T-helper 2 cell treated with Interferon-gamma antibody and Interleukin-4, amounts not matched to agents 5 μg/mL and 100 μg/mL, for 36 hours (primary cell): ENCODE measurements at places on chromosomes 12 and 14.

DNA sequence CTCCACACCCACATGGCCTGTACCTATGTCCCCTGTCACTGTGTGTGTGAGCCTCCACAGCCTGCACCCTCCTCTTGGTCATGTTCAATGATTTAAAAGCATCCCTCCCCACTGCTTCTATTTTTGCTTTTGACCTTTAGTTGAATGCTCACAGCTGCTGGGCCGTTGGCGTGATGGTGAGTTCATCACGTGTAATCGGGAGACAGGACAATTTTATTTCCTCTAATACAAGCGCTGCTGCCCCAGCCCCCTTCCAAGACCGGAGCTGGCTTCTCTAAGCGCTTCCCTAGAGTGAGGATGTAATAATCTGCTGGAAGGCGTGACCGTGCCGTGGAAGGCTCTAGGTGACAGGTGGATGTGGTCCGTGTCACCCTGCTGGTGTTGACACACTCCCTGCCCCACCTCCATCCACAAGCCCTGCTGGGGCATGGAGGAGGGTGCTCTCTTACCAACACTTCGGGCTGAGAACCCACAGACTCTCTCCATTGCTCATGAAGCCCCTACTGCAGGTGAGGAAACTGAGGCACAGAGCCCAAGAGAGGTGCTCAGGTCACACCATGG lies 25.4 kb downstream of the CCDC85C start:
- DNase-seq, result no peak
- no peaks in the 10 kb centered on the region for H3K27me3 ChIP-seq
- no peak overlapping the region for H3K4me3 ChIP-seq
- no peaks in the 10 kb centered on the region for H3K4me1 ChIP-seq

DNA sequence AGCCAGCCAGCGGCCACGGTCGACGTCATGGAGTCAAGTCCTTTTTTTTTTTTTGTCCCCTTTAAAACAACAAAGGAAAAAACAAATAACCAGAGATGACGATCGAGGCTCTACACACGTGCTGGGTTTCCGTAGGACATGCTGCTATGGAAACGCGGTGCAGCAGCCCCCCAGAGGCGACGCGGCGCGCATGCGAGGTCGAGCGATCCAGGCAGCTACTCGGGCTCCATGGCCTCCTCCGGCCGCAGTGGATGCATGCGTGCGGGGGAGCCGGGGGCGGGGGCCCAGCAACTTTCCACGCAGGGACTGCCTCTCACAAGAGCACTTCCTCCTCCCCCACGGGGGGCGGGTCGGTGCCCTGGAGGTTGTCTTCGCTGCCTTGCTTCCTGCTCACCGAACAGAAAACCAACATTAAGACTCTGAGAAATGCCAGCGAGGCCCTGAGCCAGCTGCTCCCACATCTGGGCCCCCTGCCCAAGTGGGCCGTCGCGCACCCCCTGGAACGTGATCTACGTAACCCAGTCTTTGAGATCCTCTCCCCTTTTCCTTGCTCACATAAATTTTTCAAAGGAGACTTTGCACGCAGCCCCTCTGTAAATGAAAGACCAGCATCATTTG lies 30.7 kb downstream of the P2RX4 start:
- peak overlapping the region; percentile 79 for H3K4me3 ChIP-seq
- peak overlapping the region; percentile 81 for H3K27ac ChIP-seq
- DNase-seq, result peak; percentile 73
- peaks cover 29% of the 10 kb centered on the region for H3K36me3 ChIP-seq

- H3K36me3 ChIP-seq, result no peaks in the 10 kb centered on the region
- no peaks in the 10 kb centered on the region for H3K27me3 ChIP-seq
- no peak overlapping the region for H3K27ac ChIP-seq
Measured at GRCh38 chr14:76264384-76264783, 111.6 kb upstream of the ESRRB start.

GRCh38 chr14:20400965-20401593 lies 12.2 kb downstream of the TEP1 start:
- H3K4me1 ChIP-seq, result peaks cover 18% of the 10 kb centered on the region
- no peak overlapping the region for H3K4me3 ChIP-seq
- peak overlapping the region; percentile 54 for H3K27ac ChIP-seq
- H3K36me3 ChIP-seq, result peaks cover 47% of the 10 kb centered on the region
- DNase-seq, result peak; percentile 11
- no peaks in the 10 kb centered on the region for H3K27me3 ChIP-seq

DNA sequence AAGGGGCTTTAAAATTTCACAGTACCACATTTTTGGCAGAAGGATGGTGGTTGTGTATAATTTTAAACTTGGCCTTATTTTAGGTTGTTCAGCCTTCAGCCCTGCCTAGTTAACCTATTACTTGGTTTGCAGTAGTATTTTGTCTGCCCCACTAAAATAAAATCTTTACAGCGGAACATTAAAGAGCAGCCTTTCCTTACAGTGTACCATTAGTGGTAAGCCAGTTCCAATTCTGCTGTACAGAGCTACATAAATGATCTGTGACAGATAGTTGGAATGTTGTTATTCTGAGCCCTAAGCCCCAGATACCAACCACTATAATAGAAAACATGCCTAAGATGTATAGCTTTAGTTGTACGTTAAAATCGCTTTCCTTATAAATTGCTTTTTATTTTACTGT lies 56.2 kb downstream of the SLC38A6 start:
- H3K4me1 ChIP-seq, result peaks cover 17% of the 10 kb centered on the region
- H3K4me3 ChIP-seq, result no peak overlapping the region
- no peaks in the 10 kb centered on the region for H3K36me3 ChIP-seq
- no peak overlapping the region for H3K27ac ChIP-seq
- DNase-seq, result no peak

DNA sequence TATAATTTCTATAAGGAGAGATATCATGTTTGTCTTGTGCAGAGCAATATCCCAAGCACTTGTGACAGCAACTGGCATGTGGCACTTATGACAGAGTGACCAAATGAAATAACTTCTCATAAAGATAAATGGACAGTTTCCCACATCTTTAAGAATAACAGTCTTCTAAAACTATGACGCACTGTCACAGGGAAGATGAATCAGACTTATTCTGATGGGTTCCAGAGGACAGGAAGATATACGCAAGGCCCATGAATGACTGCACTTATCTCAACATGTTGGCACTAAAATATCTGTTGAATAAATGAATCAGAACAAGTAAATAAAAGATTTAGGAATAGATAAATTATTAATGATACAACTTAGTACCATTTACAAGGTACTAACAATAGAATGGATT lies 465.8 kb upstream of the SYT1 start:
- H3K4me3 ChIP-seq, result no peak overlapping the region
- no peaks in the 10 kb centered on the region for H3K27me3 ChIP-seq
- H3K27ac ChIP-seq, result no peak overlapping the region

GRCh38 chr14:36363704-36364103 lies 43.3 kb upstream of the MBIP start:
- H3K4me1 ChIP-seq, result no peaks in the 10 kb centered on the region
- H3K27ac ChIP-seq, result no peak overlapping the region
- H3K27me3 ChIP-seq, result peaks cover 2% of the 10 kb centered on the region
- no peak overlapping the region for H3K4me3 ChIP-seq
- no peak for DNase-seq

DNA sequence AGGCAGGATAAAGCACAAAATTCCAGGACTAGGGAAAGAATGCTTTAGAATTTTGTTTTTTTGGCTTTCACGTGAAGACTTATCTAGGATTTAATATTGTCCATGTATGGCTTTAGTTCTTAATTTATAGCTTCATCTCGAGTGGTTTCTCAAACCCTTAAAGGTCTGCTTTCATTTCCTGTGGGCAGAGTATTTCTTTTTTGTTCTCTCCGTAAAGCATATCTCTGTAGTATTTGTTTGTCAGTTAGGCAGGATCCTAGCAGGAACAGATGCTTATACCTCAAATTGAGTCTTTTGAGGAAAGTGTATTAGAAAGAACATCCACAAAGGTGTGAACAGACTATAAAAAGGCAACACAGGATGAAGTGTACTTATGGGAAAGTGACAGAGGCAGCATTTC lies 697.1 kb upstream of the SEL1L start:
- no peak for DNase-seq
- H3K27me3 ChIP-seq, result no peaks in the 10 kb centered on the region
- H3K36me3 ChIP-seq, result no peaks in the 10 kb centered on the region
- H3K27ac ChIP-seq, result no peak overlapping the region

- H3K4me1 ChIP-seq, result no peaks in the 10 kb centered on the region
- H3K4me3 ChIP-seq, result no peak overlapping the region
- no peaks in the 10 kb centered on the region for H3K36me3 ChIP-seq
Measured at GRCh38 chr12:102851246-102851645, 65.8 kb downstream of the PAH start.

GRCh38 chr12:70330158-70330557 lies 35.9 kb upstream of the KCNMB4 start:
- peaks cover 13% of the 10 kb centered on the region for H3K4me1 ChIP-seq
- no peaks in the 10 kb centered on the region for H3K27me3 ChIP-seq
- no peak overlapping the region for H3K27ac ChIP-seq
- peaks cover 25% of the 10 kb centered on the region for H3K36me3 ChIP-seq
- no peak for DNase-seq

DNA sequence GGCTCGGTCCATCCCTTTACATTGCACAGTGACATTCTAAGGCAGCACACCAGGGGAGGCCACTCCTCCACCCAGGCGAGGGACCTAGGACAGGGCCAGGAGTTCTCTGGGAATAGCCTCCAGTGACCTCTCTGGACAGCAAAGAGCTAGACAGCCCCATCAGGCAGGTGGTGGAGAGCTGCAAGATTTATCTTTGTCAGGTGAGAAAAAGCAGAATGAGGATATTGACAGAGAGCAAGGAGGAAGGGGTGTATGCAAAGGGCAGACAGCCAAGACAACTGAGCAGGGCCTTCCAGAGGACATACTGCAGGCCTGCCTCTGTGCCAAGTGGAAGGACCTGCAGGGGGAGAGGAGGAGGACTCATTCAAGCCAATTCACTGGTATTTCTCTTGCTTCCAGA lies 112.4 kb upstream of the MAX start:
- peaks cover 5% of the 10 kb centered on the region for H3K36me3 ChIP-seq
- DNase-seq, result no peak

DNA sequence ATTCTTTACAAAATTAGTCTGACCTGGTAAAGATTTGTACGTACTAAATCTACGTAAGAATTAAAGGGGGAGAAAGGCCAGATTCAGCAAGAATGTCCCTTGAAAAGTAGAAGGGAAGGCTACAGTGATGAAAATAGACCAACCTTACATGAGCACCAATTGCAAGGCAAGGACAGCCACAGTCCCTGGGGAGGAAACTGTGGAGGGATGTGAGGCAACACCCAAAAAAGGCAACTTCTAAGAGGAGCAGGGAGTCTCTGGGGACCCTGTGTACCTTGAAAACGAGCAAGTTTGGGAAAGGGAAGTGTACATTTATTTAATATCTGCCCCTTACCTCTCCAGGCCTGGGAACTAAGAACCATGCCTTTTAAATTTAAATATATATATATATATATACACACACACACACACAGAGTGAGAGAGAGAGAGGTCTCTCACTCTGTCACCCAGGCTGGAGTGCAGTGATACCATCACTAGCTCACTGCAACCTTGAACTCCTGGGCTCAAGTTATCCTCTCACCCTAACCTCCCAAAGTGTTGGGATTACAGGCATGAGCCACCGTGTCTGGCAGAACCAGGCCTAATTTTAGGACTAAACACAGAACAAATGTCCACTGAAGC lies 56.4 kb downstream of the TMCC3 start:
- H3K4me1 ChIP-seq, result no peaks in the 10 kb centered on the region
- H3K27ac ChIP-seq, result no peak overlapping the region
- DNase-seq, result no peak
- no peaks in the 10 kb centered on the region for H3K36me3 ChIP-seq

DNA sequence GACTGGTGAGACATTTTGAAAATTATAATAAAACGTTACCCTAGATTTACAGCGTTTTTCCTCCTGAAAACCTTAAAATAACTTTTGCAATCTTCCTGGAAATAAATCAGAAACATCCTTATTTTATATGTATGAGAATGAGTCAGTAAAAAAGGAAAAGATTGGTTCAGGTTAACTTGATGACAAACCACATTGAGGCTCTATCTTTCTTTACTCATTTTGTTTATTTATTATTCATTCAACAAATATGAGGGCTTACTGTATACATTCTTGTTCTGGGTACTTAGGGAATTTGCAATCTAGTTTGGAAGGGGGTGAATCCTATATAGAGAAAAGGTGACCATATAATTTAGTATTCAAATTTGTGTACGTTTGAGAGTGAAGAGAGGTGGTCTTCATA lies 156.6 kb downstream of the UNC79 start:
- H3K27me3 ChIP-seq, result no peaks in the 10 kb centered on the region
- H3K27ac ChIP-seq, result no peak overlapping the region
- DNase-seq, result no peak
- H3K36me3 ChIP-seq, result no peaks in the 10 kb centered on the region
- no peaks in the 10 kb centered on the region for H3K4me1 ChIP-seq
- no peak overlapping the region for H3K4me3 ChIP-seq

GRCh38 chr12:63911341-63911740 lies 66.8 kb downstream of the SRGAP1 start:
- no peaks in the 10 kb centered on the region for H3K4me1 ChIP-seq
- H3K4me3 ChIP-seq, result no peak overlapping the region
- no peak for DNase-seq
